ENCODE measurements at places on chromosomes 2 and 18. TPM values are rescaled to one million over a fixed set of nuclear protein-coding genes. Genes with fewer than 3 reads are reported as not detected.

Gene ALPG
- total RNA-seq, result not detected

Gene MEP1B
- not detected for total RNA-seq

Gene NHEJ1
- total RNA-seq, result 22.4 TPM

Gene SLC9A2
- not detected for total RNA-seq

Gene CHRNG
- not detected for total RNA-seq

Gene TMEM247
- total RNA-seq, result not detected

Gene ONECUT2
- total RNA-seq, result not detected

Gene TUBB8B
- total RNA-seq, result not detected

Gene CTLA4
- total RNA-seq, result 39.0 TPM

Gene CRYGC
- not detected for total RNA-seq

Gene ETAA1
- total RNA-seq, result 10.8 TPM

Gene SNRNP200
- 206 TPM for total RNA-seq

Gene POTEI
- total RNA-seq, result not detected

Gene HOXD13
- total RNA-seq, result not detected

Gene RIT2
- total RNA-seq, result not detected

Gene RTP5
- total RNA-seq, result 0.11 TPM

Gene DSEL
- 0.46 TPM for total RNA-seq

Gene ANKRD53
- total RNA-seq, result 0.35 TPM

Gene RAD51AP2
- not detected for total RNA-seq

Gene AMER3
- not detected for total RNA-seq

Gene CD302
- 0.75 TPM for total RNA-seq

Gene HMSD
- total RNA-seq, result 9.8 TPM

Gene NCL
- 1,772 TPM for total RNA-seq

Gene TNP1
- total RNA-seq, result not detected

Gene TFCP2L1
- 0.16 TPM for total RNA-seq

Gene OXER1
- total RNA-seq, result not detected

Gene AFTPH
- total RNA-seq, result 41.4 TPM

Gene ARHGEF33
- 0.39 TPM for total RNA-seq

Gene SPC25
- total RNA-seq, result 24.1 TPM
